ENCODE measurements at places on chromosomes 2 and 18.

- DNase-seq = no peak
Observed at GRCh38 chr2:46032996-46033395, 264.2 kb upstream of the EPAS1 start.

- DNase-seq = no peak
Observed at GRCh38 chr2:205494537-205495235, 187.6 kb upstream of the NRP2 start.

DNA sequence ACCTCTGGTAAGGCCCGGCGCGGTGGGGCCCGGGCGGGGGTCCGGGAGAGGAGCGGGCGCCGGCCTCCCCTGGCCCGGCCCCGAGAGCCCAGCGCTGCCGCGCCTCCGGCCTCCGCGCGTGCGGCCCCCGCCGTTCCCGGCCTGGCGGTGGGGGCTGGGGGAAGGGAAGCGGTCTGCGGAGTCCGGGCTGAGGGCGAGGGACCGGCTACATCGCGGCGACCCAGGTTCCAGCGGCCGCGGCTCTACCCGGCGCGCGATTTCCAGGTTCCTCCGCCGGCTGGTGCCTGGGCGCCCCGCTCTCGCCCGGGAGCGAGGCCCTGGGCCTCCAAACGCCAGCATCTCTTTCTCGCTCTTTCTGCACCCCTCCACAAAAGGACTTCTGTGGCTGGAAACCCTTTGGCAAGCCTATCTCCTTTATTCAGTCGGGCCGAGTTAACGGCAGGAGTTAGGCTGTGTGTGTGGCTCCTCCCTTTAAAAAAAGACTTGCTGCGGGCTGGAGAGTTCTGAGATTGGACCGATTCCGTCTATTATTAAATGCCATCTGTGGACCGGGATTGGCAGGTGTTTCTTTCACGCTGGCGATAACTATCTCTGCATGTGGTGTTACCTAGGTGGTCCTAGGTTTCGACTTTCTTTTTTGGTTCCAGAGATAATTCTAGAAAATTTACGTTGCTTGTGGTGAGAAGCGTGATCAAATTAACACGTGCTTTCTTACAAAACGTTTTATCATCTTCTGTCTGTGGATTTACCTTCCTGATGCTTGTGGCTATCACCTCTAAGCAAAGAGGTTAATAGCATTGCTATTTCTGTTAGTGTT lies 592 bp downstream of the ME2 start:
- no peak for DNase-seq

DNA sequence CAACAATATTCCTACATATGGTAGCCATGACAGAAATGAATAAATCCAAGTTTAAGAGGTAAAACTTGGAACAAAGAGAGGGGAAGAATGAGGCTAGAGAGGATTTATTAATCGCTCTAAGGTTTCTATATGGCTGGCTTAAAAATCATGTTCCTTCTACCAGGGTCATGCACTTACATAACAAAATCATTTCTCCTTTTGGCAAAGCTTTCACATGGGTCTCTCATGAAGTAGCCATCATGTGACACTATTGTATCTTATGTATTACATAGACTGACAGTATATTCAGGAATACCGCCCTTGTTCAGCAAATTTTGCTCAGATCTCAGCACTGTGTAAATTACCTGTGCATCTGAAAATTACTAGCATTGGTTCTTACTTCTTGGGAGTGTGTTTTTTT lies 1554.5 kb upstream of the SLC39A10 start:
- no peak for DNase-seq

- no peak for DNase-seq
Observed at GRCh38 chr2:182321096-182321495, 105.7 kb downstream of the PDE1A start.

- DNase-seq = no peak
Observed at GRCh38 chr2:160318218-160318617, 118.1 kb upstream of the ITGB6 start.

DNA sequence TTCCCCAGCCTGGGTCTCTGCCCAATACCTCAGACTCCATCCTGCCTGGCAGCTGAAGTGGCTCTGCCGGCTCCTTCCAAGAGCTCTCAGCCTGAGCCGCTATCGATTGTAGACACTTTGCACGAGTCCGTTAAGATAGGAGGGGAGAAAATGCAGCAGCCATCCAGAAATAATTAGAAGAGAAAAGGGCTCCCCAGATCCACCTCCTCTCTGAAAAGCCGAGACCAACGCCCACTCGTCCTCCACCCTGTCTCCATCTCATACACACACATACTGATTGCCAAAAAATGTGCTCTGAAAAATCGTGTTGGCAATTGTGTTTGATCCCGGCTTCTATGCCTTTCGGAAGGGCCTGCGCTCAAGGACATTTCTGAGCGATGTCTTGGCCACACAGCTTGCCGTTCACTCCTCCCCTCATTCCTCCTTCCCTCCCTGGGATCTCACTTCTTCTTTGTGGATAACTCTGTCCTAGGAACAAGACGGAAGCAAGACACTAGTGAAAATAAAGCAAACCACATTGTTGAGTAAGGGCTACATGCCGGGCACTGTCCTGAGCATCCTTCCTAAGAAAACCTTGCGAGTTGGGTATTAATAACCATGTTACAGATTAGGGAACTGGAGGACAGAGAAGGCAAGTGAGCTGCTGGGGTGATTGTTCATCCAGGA lies 372.8 kb upstream of the MYT1L start:
- no peak for DNase-seq

- DNase-seq = no peak
Observed at GRCh38 chr2:217362286-217362685, 502.4 kb upstream of the TNP1 start.

- no peak for DNase-seq
Observed at GRCh38 chr2:106107509-106108131, 86.5 kb downstream of the UXS1 start.

GRCh38 chr2:168956392-168956791 lies 55.3 kb downstream of the G6PC2 start:
- no peak for DNase-seq

- no peak for DNase-seq
Observed at GRCh38 chr2:132550946-132551345, 119.1 kb downstream of the LYPD1 start.

DNA sequence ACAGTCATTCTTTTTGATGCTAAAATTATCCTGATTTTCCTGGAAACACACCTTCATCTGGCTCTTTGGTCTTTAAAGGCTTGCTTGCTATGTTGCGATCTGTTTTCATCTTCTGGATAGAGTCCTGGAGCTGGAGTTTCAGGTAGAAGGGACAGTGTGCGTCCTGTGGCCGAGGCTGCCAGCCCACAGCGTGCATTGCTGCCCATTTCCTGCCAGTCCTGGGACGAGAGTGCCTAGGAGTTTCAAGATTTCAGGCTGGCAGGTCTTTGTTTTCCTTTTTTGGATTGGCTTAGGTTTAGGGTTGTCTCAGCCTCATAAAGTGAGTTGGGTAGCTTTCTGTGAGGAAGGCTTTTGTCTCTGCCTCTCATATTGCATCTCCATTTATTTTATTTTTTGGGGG lies 14.5 kb downstream of the DGKD start:
- DNase-seq = no peak

DNA sequence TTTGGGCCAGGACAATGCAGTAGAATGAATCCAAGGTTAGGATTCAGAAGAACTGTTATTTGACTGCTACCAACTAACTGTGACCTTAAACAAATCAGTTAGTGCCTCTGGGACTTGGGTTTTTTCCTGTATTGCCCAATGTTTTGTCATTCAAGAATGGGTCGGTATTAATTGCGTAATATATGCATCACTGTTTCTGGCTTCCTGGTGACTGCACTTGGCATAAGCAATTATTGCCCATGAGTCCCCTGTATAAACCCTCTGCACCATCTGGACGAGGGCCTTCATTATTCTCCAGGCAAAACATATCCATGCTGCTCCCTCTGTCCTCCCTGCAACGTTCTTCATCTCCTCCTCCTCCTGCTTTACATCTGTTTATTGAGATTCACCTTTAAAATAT lies 255.8 kb upstream of the LRRTM1 start:
- no peak for DNase-seq

- DNase-seq = no peak
Observed at GRCh38 chr2:33494155-33494779, 17.8 kb downstream of the RASGRP3 start.

- DNase-seq = no peak
Observed at GRCh38 chr2:28904802-28905457, 10.5 kb downstream of the WDR43 start.

DNA sequence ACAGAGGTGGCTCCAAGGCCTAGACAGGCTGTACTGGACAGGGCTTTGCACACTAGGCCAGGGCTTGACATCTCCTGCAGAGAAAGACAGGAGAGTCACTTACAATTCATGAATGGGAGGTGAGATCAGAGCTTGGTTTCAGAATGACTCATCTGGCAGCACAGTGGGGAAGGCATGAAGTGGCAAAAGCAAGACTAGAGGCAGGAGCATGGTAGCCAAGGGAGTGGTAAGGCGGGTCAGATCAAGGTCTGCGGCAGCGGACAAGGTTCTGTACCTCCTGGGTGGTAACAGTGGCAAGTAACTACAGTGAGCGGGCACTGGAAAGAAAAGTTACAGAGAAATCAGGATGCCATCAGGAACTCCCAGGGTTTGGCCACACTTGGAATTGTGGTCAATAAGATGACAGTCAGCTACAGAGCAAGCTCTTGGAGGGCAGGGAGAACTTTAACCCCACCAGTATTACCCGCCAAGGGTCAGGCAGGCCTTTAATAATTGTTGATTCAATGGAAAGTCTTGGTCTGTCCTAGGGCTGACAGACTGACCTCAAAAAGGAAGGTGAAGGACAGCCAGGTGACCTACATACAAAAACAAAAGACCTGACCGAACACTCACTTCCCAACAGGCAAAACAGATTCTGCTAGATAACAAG lies 5.7 kb downstream of the MCFD2 start:
- DNase-seq = no peak

DNA sequence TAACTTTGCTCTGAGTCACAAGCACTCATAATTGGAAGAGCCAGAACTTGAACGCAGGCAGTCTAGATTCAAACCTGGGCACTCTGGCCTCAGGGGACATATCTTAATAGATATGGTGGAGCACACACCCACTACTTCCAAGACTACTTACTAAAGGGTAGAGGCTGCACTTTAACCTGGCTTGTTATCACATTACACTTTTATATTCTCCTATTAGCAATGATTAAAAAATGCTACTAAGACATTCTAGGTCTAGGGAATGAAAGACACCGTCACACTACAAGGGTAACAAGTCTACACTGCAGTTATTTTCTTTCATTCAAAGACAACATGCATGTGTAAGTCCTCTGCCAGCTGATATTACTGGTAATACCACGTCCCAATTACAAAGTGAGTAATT lies 258.8 kb downstream of the ZNF521 start:
- DNase-seq = no peak

DNA sequence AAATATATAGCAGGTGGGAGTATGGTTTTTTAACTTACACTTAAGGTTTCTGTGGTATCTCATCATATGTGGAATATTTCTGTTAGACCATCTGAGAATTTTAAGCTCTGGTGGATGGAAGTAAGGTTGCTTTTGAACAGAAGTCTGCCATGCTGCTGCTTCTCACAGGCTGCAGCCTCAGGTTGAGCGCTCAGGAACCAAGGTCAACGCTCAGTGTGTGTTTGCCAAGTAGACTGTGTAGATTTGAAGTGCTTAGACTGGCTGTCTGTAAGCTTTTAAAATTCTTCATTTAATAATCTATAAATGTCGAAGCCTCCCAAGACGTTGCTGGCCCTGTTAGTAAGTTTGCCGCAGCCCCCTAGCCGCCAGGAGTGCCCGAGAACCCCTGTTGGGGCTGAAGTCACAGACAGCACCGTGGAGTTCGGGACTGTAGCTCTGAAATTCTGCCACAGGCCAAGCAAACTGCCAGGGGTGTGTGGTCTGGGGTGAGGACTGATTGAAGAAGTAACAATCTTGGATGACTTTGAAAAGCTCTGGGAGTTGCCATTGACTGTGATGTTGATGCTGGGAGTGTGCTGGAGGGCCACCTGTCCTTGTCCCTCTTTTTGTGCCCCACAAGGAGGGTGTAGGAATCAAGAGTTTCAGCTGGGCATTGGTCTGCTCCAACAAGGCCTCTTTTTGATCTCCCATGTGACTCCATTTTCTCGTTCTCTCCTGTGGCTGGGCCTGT lies 26.9 kb downstream of the INPP4A start:
- DNase-seq = no peak

GRCh38 chr2:218039171-218039570 lies 29.9 kb upstream of the RUFY4 start:
- no peak for DNase-seq

- no peak for DNase-seq
Observed at GRCh38 chr2:48873666-48874065, 118.1 kb upstream of the LHCGR start.

- no peak for DNase-seq
Observed at GRCh38 chr2:77169426-77169825, 352.8 kb downstream of the LRRTM4 start.

DNA sequence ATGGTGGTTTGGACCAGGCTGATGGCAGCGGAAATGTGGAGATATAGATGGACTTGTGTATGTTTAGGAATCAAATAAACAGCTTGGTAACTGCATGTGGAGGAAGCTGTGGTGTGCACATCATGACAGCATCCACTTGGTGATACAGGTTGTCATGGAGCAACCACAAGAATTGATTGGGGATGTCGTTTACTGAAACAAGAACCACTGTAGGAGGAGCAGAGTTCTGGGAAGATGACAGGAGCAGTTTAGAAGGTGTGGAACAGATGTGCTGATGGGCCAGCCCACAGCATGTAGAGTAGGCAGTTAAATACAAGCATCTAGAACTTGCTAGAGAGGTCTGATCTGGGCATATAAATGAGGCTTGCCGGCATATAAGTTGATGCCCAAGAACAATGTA lies 152.4 kb upstream of the SERPINE2 start:
- DNase-seq = no peak

DNA sequence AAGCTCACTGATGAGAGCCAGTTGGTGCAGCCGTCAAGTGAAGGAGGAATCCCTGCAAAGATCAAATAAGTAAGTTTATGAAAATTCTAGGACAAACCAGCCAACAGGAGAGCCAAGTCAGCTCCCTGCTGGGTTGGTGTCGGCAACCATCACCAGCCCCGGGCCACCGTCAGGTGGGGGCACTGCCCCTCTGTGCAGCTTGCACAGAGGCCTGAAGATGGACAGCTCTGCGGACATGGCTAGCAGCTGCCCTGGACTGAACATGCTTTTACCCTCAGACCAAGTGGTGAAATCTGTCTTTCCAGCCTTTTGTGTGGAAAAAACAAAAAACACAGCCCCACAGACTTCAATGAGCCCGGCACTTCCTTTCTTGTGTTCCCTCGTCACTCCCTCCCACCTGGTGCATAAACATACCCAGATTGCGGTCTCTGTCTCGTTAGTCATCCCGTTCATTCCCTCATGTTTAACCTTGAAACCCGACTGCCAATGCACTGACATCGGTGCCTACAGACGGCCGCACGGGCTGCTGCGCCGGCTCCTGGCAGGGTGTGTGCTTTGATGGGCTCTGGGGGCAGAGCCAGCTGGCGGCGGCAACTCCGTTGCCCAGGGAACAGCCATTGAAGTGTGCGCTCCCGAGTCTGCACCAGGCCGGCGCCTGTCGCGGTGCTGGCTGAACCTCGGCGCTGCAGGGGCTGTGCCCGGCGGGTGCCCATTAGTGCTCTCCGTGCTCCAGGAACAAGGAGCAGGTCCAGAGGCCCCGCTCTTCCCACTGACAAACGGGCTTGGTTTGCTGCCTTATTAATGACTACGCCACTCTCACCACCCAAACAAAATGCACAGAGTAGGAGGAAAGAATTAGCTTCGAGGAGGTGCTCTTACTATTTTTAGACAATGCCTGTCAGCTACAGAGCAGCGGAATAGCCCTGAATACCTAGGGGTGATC lies 95.3 kb downstream of the EIPR1 start:
- DNase-seq = no peak

- no peak for DNase-seq
Observed at GRCh38 chr2:211762479-211762878, 776.1 kb downstream of the ERBB4 start.

Data from progenitor cell of endocrine pancreas (in vitro differentiated cells).